Cardiac septum (tissue), 1 donor: ENCODE measurements at places on chromosomes 7 and 10. TPM values are rescaled to one million over a fixed set of nuclear protein-coding genes. Genes with fewer than 3 reads are reported as not detected.

Gene UPK3BL1
- total RNA-seq, result 10.3 TPM

DNA sequence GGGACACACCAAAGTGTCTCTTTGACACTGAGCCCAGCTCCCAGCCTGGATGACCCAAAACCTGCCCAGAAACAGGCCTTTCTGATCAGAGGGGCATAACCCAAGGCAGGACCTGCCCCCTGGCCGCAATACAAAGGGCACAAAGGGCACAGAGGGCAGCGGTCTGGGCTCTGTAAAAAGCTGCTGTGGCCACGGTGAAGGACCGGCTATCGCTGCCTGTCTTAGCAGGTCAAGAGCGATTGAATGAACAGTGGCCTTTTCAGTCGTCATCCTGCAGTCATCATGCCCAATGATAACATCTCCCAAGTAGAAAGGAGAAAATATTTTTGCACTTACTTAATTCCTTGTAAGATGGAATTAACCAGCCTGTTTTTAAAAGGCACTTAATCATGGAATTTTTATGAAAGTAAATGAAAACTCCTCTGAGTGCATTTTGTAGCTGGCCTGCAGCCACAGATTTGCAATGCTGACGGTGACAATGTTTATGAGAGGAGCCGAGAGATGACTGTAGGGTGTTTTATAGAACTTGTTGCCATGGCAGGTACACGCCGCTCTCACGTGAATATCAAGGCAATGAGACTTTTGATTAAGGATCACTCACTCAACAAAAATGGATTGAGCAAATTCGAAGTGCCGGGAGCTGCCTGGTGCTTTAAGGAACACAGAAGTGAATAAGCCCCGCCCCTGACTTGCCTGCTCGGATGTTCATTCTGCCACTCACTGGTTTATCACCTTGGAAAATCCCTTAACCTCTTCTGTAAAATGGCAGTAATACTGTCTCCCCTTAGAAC is 47.3 kb upstream of the BHLHA15 start:
- no peak for DNase-seq

GRCh38 chr7:95245828-95246500 is 78.4 kb downstream of the PON1 start:
- DNase-seq, result no peak

GRCh38 chr10:25661632-25662031 is 272.4 kb upstream of the MYO3A start:
- DNase-seq, result no peak

- no peak for DNase-seq
Measured at GRCh38 chr10:118629211-118629610, 33.8 kb upstream of the PRLHR start.
